ENCODE measurements at places on chromosomes 7 and 10.

GRCh38 chr7:51276967-51277366 lies 39.6 kb downstream of the COBL start:
- no peak for DNase-seq

- DNase-seq, result no peak
These were observed 3.0 kb downstream of the TBATA start for GRCh38 chr10:70782086-70782745.

- DNase-seq, result no peak
These were observed 85.7 kb downstream of the DIP2C start for GRCh38 chr10:603745-604144.

DNA sequence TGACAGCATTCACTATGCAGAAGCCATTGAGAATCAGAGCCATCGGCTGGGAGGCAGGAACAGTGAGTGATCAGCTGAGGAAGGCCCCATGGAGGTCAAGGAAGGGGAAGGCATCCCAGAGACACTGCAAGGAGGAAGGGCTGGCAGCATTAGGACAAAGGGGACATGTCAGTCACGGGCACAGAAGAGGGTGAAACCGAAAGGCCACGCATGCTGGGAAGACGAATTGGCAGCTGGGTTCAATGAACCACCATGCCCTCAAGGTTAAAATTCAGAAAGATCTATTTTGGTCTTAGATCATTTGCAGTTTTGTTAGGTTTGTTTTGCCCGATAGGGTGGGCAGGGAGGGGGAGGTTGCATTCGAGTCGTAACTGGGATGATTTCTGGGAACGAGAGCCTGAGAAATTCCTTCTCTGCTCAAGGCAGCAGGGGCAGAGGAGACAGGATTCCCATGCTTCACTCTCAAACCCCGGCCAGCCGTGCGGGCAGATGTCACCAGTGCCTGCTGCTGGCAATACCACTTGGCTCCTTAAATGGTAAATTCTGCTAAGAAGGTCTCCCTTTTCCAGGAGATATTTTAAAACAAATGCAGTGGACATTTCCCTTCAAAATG lies 57.7 kb downstream of the ASB13 start:
- no peak for DNase-seq

DNA sequence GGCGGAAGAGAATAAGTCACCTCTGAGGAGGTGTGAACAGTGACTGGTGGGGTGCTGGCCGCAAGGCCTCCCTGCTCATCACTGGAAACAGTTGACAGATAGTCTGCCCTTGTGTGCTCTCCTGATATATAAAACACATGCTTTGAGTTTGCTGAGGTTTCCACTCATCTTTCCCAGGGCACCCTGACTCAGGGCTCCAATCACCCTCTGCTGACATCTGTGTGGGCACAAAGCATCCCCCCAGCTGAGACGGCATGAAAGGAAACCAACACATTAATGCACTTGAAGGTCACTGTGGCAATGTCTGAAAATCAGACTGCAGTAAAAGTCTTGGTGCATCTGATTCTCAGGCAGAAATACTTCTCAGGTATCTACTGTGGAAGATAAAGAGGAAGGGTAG lies 49.8 kb downstream of the EPDR1 start:
- DNase-seq, result no peak

DNA sequence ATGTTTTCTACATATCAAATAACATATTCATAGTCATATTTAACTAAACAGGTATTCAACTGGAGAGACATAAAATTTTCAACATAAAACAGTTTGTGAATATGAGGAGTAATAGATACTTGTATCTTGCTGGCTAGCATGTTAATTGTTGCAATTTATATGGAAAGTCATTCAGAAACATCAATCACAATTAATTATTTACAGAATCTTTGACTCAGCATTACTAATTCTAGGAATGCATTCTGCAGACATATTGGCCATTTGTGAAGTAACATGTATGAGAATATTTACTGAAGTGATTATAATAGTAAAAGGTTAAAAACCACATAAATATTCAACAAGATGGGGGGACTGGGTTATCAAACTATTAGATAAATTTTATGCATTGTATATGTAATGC lies 203.7 kb downstream of the TSPAN12 start:
- DNase-seq, result no peak

DNA sequence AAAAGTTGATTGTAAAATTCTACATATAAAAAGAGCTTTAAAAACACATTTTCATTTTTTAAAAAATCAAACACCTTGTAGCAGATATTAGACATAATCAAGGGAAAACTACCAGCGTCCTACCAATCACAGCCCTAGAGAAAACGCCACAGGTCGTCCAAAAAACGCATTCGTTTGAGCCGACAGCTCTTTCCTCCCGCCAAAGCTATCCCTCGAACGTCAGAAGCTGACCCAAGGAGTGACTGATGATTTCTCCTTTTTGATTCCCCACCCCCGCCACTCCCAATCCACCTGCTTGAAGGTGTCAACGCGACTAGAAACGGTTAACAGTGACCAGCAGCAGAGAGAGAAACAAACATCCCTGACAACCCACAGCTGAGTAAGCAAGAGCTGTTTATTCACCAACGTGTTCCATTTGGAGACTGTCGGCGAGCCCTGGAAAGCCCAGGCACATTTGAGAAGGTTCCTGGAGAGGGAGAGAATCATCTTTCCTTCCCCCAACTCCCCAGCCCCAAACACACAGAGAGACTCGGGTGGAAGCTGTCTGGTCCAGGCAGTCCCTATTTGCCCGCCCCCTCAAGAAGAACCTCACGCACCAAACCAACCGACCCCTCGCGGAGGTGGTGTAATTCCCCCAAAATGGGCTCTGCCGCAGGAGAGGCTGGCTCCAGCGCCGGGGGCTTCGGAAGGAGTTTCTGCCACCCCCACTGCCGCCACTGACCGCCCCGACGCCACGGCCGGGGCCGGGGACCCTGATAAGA lies 622 bp downstream of the CPEB3 start:
- no peak for DNase-seq

GRCh38 chr7:82015751-82016150 lies 245.9 kb upstream of the HGF start:
- no peak for DNase-seq

- no peak for DNase-seq
These were observed 14.8 kb downstream of the BHLHA15 start for GRCh38 chr7:98225913-98226614.

DNA sequence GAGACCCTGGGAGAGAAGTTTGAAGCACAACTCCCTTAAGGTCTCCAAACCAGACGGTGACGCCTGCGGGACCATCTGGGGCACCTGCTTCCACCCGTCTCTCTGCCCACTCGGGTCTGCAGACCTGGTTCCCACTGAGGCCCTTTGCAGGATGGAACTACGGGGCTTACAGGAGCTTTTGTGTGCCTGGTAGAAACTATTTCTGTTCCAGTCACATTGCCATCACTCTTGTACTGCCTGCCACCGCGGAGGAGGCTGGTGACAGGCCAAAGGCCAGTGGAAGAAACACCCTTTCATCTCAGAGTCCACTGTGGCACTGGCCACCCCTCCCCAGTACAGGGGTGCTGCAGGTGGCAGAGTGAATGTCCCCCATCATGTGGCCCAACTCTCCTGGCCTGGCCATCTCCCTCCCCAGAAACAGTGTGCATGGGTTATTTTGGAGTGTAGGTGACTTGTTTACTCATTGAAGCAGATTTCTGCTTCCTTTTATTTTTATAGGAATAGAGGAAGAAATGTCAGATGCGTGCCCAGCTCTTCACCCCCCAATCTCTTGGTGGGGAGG lies 10.8 kb downstream of the SERPINE1 start:
- no peak for DNase-seq

DNA sequence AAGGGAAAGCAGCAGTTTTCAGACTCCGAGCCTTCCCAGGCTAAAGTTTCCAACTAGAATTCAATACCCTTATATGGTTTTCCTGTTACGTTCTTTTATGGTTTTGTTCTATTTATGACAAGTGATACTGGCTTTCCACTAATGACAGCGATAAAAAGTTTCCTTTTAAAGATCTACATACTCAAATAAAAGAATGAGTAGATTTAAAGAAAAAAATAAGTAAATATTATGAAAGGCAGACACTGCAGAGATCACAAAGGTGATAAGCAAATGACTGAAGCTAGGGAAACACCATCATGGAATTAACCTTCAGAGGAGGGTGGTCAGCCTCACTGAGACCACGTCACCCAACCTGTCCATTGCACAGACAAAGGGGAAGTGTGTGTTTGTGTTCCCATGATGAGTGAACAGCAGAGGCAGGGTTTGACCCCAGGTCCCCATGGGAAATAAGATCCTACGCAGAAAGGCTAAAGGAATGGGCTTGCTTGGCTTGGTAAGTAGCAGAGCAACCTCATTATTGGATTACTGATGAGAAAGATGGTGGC lies 4.0 kb downstream of the VSIR start:
- DNase-seq, result peak; percentile 75

GRCh38 chr10:122044713-122045112 lies 55.8 kb downstream of the TACC2 start:
- no peak for DNase-seq
